NCI-H1048 (cell line): ENCODE measurements at places on chromosomes 16 and 17.

DNA sequence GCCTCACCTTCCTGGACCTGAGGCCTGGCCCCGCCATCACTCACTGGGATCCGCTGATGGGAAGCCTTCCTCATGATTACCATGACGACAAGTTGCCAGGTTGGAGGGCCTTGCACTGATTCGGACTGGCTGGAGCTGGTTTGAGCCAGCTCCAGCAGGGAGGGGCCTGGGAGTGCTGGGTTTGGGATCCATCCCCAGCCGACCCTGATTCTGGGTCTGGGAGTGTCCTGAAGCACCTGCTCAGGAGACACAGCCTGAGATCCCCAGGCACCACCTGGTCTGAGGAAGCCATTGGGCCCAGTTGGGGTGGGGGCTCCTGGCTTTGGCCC, 5.9 kb upstream of the BAIAP3 start:
- DNase-seq = no peak

DNA sequence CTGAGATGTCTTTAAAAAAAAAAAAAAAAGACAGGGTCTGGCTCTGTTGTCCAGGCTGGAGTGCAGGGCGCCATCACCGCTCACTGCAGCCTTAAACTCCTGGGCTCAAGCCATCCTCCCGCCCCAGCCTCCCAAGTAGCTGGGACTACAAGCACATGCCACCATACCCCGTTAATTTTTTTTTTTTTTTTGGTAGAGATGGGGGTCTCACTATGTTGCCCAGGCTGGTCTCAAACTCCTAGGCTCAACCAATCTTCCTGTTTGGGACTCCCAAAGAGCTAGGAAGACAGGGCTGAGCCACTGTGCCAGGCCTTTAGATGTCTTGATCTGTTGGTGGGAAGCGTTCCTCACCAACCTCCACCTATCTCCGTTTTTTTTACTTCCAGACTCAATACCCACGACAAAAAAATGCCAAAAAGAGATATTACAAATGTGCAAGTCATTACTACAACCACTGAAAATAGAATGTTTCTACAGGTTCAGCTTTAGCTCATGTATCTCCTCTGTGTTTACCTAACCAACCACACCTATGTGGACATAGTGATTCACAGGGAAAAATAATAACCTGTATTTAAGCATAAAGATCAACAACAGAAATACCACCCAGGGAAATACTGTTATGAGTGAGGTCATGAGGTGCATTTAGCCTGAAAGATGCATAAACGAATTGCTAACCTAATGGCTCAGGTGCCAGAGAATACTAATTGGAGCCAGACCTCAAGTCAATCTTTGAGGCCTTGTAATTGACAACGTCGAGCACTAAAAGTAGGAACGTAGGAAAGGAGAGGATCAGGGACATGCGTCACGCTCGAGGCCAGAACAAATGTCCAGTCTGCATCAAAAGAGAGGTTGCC, 22.6 kb downstream of the NACA2 start:
- DNase-seq = no peak

- DNase-seq = no peak
Observed at GRCh38 chr17:69524854-69525253, 110.4 kb downstream of the MAP2K6 start.

GRCh38 chr16:9408297-9408878, 316.9 kb downstream of the HAPSTR1 start:
- no peak for DNase-seq

DNA sequence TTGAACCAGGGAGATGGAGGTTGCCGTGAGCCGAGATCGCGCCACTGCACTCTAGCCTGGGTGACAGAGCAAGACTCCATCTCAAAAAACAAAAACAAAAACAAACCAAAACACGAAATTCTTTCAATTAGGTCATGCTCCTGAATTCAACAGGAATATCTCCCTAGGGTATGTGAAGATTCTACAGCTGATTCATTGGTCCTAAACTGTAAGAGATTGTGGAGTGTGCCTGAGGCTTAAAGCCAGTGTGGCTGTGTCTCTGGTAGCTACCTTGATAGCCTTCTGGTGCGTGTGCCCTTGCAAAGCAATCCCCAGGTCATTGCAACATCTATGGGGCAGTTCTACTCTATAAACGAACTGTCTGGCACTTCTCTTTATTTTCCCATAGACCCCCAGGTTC, 48.4 kb downstream of the USP43 start:
- DNase-seq = no peak

DNA sequence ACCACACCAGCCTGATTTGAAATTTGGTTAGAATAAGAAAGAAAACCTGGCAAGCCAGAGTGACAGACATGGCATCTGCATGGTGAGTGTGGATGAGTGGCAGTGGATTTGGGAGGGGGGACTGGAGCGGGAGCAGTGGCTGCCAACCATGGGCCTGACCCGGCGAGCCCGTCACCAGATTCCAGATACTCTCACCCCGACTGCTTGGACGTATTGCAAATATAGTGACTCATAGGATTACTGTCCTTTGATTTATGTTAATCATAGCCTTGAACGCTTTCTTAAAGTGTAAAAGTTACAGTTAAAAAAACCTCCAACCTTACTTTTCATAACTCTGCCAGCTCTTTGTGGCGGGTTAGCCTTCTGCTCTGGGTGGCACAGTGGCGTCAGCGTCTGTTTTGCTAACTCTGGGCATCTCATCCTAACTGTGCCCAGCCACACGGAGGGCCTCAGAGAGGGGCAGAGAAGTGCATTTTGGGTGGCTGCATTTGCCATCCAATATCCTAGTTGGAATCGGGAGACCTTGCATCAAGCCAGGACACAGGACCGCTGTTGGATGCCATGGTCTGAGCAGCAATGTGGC, 26.8 kb upstream of the FOXK2 start:
- DNase-seq = no peak
